Retina (tissue), 1 donor: ENCODE measurements at places on chromosomes 11 and 22.

- DNase-seq = peak; percentile 21
Observed at GRCh38 chr11:86670181-86670580, 2.2 kb downstream of the ME3 start.

DNA sequence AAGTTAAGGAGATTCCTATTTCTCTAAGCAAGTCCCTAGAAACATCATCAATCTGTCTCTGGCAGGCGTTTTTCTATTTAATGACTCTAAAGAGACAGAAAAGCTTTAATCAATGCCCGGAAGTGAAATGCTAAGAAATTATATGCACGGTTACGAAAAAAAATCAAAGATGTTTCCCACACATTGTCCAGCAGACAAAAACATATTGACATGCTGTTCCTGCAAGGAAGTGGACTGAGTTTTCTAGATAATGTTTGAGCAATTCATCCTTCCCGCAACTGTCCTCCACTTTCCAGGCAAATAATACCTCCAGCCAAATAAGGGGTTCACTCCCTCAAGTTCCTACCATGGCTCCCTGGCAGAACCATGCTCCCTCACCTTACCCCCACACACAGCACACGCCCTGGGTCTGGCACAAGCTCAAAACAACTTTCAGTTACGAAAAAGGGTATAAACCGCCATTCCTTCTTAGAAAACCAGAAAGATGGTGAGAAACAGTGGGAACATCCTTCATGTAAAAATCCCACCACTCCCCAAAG lies 29.6 kb downstream of the GALNT18 start:
- DNase-seq = no peak

GRCh38 chr11:14193644-14194043 lies 165.3 kb downstream of the RRAS2 start:
- no peak for DNase-seq

- peak; percentile 5 for DNase-seq
Observed at GRCh38 chr11:10080138-10080537, 213.9 kb downstream of the SBF2 start.

DNA sequence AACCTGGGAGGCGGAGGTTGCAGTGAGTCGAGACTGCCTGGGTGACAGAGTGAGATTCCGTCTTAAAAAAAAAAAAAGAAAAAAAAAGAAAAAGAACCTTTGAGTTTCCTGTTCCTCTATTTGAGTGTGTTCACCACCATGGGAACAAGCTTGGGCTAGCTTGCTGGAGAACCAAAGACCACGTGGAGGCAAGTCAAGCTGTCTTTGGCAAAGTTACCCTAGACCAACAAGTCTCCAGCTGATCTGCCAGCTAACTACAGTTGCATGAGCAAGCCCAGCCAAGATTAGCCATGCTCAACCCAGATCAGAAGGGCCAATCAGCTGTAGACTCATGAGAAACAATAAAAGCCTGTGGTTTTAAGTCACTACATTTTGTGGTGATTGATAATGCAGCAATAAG lies 29.7 kb downstream of the SLN start:
- DNase-seq = no peak

GRCh38 chr11:115084231-115084630 lies 405.9 kb downstream of the NXPE2 start:
- DNase-seq = no peak

DNA sequence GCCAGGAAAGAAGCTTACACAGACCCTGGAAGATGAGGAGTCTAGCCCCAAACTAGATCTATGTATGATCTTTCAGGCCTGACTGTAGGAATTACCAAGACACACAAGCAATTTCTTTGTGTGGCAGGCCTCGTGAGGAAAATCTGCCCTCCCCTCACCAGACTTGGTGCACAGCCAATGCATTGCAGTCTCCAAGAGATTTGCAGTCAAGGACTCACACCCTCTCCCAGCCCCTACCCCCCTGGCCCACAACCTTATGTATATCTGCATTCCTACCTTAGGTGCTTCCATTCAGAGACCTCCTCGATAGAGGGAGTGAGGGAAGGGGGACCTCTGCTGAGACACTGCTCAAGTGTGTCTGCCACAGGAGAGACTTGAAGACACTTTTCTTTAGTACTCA lies 9.8 kb downstream of the OR8B12 start:
- peak; percentile 32 for DNase-seq

DNA sequence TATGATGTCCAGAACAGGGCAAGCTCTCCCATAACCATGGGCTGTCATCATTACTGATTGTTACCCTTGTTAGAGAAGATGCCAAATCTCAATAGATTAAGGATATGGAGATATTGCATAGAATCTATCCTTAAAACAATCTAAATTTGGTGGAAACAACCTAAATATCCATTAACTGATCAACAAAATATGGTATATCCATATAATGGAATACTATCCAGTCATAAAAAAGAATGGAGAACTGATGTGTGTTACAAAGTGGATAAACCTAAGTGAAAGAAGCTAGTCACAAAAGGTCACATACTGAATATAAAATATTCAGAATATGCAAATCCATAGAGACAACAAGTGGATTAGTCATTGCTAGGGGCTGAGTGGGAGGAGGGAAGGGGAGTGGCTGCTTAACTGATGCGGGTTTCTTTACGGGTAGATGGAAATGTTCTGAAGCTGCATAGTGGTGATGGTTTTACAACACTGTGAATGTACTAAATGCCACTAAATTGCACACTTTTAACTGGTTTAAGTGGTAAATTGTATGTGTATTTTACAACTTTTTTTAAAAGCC lies 36.1 kb upstream of the SMCO4 start:
- DNase-seq = no peak

DNA sequence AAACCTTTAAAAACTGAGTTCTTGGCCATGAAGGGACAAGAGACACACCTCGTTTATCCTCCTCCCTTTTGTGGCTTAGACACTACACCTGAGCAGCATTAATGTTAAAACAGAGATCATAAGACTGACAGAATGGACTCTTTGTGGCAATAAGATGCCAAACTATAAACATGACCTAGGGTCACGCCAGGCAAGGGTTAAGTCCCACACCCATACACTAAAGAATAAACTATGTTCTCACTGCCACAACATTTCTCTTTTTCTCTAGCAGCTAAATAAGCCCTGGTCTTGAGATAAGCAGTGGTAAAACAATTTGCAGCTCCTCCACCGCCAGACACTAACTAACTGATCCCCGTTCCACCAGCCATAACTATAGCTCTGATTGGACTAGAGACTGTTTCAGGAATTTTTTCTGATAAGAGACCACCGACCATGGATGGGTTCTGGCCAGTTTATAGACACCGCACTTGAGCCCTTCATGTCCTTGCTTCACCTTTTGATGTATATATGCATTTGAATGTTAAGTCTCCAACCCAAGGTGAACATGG lies 4.9 kb upstream of the SLCO2B1 start:
- no peak for DNase-seq

- no peak for DNase-seq
Observed at GRCh38 chr11:112344040-112344413, 83.4 kb upstream of the PLET1 start.

- DNase-seq = peak; percentile 85
Observed at GRCh38 chr22:40855979-40856512, 393 bp downstream of the ST13 start.

DNA sequence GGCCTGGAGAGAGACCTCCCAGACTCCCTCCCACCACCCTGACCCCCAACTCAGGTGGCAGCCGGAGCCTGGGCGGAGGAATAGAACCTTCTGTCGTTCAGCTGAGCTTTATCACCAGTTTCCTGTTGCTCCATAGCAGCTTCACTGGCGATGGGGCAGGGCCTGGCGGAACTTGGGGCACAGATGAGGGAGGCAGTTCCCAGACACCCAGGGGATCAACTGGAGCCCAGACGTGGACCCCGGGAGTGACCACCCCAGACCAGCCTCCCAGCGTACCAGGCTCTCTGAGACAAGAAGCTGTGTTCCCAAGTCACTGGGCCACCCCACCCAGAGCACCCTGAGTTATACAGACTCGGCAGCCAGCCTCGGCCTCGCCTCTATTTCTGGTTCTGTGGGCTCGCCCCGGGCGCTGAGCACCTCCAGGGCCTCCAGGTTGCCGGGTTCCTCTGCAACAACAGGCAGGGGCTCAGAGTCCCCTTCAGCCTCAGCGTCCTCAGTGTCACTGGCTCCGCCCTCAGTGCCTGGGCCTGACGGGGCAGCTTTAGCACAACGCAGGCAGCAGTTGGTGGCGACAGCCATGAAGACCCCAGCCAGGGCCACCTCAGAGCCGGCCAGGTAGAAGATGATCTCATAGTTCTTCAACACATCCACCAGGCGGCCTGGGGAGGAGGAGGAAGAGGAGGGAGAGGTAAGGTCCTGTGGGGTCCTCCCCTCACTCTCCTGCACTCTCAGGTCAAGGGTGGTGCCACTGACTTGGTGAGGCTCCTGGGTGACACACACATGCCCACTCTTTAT lies 5.7 kb downstream of the SLC16A8 start:
- no peak for DNase-seq
